ENCODE measurements at places on chromosomes 12 and 14.

DNA sequence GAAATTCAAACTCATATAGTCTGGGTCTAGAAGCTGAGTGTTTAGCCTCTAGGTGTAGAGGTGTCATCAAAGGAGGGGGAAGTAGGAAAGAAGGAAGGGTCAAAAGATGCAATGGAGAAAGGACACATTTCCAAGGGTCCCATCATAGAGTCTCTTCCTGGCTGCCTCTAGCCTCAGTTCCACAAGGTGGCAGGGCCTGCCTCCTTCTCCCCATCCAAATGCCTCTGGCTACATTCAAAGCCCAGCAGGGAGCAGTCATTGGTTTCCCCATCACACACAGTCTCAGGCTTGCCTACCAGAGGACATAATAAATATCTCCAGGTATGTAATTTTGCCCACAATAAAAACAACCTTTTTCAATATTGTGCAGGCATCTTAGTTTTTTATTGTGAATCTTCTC, 2.1 kb upstream of the CCT2 start:
- no peaks in the 10 kb centered on the region for H3K4me1 ChIP-seq
- H3K36me3 ChIP-seq = peaks cover 7% of the 10 kb centered on the region
- no peak overlapping the region for H3K27ac ChIP-seq
- no peak for DNase-seq
- no peak overlapping the region for H3K4me3 ChIP-seq
- no peaks in the 10 kb centered on the region for H3K27me3 ChIP-seq

GRCh38 chr12:56118688-56119357, 757 bp downstream of the ZC3H10 start:
- H3K36me3 ChIP-seq = peaks cover 34% of the 10 kb centered on the region
- no peaks in the 10 kb centered on the region for H3K27me3 ChIP-seq
- peak overlapping the region; percentile 92 for H3K27ac ChIP-seq
- peaks cover 24% of the 10 kb centered on the region for H3K4me1 ChIP-seq

DNA sequence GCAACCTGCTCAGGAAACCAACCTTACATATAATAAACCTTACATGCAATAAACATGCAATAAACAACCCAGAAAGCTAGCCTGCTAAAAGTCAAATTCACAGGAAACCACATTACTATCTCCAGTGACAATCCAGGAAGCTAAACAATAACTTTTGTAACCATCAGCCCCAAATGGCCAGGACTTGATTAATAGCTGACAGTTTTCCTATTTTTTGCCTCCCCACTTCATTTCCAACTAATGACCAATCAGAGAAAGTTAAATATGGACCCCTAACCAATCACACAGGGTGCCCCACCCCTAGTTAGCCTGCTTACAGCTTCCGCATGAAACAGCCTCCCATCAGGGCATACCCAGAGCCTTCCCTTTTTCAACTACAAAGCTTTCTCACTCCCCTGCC, 152.2 kb upstream of the LMNTD1 start:
- H3K27ac ChIP-seq = no peak overlapping the region
- no peaks in the 10 kb centered on the region for H3K4me1 ChIP-seq
- no peak overlapping the region for H3K4me3 ChIP-seq
- no peak for DNase-seq
- no peaks in the 10 kb centered on the region for H3K27me3 ChIP-seq

- no peaks in the 10 kb centered on the region for H3K4me1 ChIP-seq
- H3K36me3 ChIP-seq = no peaks in the 10 kb centered on the region
- DNase-seq = no peak
- no peak overlapping the region for H3K4me3 ChIP-seq
- no peaks in the 10 kb centered on the region for H3K27me3 ChIP-seq
Observed at GRCh38 chr14:61644175-61644574, 51.1 kb upstream of the HIF1A start.

DNA sequence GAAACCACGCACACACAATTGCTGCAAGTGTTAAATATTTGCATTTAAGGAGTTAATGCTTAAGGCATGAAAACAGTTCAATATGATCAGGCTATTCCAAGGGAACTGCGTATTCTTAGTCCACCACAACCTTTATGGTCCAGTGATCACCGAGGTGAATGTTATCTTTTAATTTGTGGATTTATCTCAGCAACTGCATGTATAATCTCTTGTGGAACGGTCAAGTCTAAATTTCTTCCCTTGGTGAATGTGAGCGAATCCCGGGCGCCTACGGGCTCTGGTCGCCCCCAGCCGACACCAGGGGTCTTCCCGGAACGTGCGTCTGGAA, 999 bp upstream of the AK7 start:
- H3K4me1 ChIP-seq = peaks cover 16% of the 10 kb centered on the region
- DNase-seq = no peak
- peak overlapping the region; percentile 81 for H3K4me3 ChIP-seq
- no peaks in the 10 kb centered on the region for H3K27me3 ChIP-seq
- H3K27ac ChIP-seq = peak overlapping the region; percentile 76

- H3K4me3 ChIP-seq = no peak overlapping the region
- H3K27me3 ChIP-seq = no peaks in the 10 kb centered on the region
- no peak for DNase-seq
- no peak overlapping the region for H3K27ac ChIP-seq
- no peaks in the 10 kb centered on the region for H3K36me3 ChIP-seq
- no peaks in the 10 kb centered on the region for H3K4me1 ChIP-seq
Observed at GRCh38 chr12:34244608-34245007, 222.3 kb downstream of the ALG10 start.

- no peaks in the 10 kb centered on the region for H3K4me1 ChIP-seq
- no peak overlapping the region for H3K27ac ChIP-seq
- H3K27me3 ChIP-seq = no peaks in the 10 kb centered on the region
- DNase-seq = peak; percentile 29
Observed at GRCh38 chr14:53391156-53391555, 238.0 kb upstream of the DDHD1 start.

DNA sequence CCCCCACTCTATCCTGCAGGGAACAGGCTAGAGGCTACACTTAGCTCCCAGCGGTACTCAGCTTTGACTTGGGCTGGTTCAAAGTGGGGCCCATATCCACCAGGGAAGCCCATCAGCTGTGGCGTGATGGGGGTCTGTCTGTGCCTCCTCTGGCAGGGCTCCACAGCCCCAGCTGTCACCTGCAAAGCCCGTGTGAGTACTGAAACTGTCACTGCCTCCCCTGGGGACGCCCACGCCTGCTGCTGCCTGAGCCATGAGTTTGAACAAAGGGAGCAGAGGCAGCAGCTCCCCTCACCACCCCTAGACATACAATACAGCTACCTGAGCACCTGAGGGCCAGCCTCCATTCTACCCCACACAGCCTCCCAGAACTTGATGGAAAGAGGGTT, 5.0 kb downstream of the REM2 start:
- no peak overlapping the region for H3K27ac ChIP-seq
- peaks cover 7% of the 10 kb centered on the region for H3K4me1 ChIP-seq
- no peaks in the 10 kb centered on the region for H3K36me3 ChIP-seq
- no peak overlapping the region for H3K4me3 ChIP-seq
- H3K27me3 ChIP-seq = no peaks in the 10 kb centered on the region

DNA sequence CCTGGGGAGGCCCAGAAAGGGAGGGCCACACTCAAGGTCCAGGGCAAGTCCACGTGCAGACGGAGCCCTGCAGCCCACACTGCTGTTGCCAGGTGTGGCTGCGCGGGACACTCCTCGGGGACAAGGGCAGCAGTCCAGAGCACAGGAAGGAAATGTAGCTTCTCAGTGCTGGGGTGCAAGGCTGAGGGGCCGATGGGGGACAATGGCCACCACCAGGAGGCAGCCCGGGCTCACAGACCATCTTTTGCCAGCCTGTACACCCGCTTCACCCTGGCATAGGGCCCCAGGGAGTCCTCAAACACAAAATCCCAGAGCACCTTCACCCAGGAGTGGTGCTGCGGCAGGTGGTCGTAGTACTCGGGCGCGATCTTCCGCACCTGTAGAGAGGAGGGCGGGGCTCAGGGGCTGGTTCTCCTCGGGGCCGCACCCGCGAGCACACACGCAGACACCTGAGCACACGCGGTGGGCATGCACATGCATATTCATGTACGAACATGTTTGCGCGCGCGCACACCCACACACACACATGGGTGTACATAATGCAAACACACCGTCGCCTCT, 12.8 kb downstream of the DEGS2 start:
- peaks cover 8% of the 10 kb centered on the region for H3K27me3 ChIP-seq
- peaks cover 23% of the 10 kb centered on the region for H3K4me1 ChIP-seq
- no peak overlapping the region for H3K4me3 ChIP-seq
- H3K27ac ChIP-seq = no peak overlapping the region
- DNase-seq = no peak

GRCh38 chr12:95014554-95014953, 11.1 kb upstream of the NDUFA12 start:
- H3K36me3 ChIP-seq = no peaks in the 10 kb centered on the region
- H3K4me1 ChIP-seq = no peaks in the 10 kb centered on the region
- no peak overlapping the region for H3K27ac ChIP-seq
- H3K27me3 ChIP-seq = no peaks in the 10 kb centered on the region

DNA sequence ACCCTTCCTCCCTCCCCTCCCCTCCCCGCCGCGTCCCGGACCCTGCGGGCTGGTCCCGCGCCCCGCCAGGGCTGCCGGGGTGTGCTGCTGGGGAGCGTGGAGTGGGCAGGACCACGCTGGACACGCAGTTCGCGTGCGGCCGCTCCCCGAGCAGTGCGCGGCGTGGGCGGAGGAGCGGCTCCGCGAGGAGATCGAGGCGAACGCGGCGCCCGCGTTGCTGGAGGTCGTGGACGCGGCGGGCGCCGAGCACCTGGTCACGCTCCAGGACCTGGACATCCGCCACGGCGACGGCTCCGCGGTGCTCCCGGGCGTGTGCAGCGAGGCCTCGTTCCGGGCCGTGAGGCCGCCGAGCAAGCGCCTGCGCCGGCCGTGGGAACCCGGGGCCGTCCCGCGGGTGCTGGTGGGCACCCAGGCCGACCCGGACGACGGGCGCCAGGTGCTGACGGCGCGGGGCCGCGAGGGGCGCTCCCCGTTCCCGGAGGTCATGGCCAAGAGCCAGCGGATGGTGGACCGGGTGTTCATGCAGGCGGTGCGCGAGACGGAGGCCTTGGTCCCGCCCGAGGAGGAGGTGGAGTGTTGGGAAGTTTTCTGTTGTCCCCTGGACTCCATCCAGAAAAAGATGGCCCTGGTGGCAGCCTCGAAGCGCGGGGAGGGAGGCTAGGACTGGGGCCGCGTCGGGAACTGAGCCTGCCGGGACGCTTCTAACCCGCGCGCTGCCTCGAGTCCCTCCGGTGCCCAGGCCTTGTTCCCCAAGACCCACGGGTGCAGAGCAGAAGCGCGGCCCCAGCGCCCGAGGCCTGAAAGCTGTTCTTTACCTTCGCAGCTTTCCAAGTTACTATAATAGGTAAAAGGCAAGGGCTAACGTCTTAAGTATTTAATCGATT, 54.7 kb upstream of the EIF5 start:
- H3K27me3 ChIP-seq = peaks cover 73% of the 10 kb centered on the region
- no peak for DNase-seq
- H3K36me3 ChIP-seq = no peaks in the 10 kb centered on the region
- no peak overlapping the region for H3K27ac ChIP-seq
- H3K4me3 ChIP-seq = peak overlapping the region; percentile 7

DNA sequence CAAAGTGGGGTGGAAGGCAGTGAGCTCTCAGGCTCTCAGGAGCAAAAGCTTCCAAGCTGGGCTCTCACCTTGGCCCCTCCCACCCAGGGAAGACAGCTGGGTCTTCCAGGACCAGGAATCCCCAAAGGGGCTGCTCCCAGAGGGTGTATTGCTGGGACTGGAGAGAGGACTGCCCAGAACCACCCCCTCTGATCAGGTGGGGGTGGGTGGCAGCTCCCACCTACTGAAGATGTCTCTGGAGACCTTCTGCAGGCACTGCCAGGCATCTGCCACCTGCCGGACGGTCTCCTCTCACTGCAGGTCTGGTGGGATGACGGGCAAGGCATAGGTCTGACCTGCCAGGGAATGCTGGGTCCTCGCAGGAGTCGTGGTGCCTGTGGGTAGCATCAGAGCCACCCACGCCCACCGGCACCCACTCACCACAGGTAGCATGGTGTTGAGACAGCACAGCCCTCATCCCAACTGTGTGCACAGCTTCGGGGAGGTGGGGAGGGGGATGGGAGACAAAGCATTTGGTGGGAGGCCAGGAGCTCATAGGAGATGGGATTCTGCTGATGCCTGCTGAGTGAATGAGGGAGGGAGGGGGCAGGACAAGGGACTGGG, 103.2 kb downstream of the SINHCAF start:
- no peaks in the 10 kb centered on the region for H3K27me3 ChIP-seq
- no peak overlapping the region for H3K4me3 ChIP-seq
- no peaks in the 10 kb centered on the region for H3K36me3 ChIP-seq
- no peaks in the 10 kb centered on the region for H3K4me1 ChIP-seq
- DNase-seq = no peak

Data from heart left ventricle (tissue), 16 donors.